ENCODE measurements at places on chromosomes 1 and 21.

GRCh38 chr1:115729756-115730155 is 38.8 kb downstream of the CASQ2 start:
- DNase-seq: no peak

DNA sequence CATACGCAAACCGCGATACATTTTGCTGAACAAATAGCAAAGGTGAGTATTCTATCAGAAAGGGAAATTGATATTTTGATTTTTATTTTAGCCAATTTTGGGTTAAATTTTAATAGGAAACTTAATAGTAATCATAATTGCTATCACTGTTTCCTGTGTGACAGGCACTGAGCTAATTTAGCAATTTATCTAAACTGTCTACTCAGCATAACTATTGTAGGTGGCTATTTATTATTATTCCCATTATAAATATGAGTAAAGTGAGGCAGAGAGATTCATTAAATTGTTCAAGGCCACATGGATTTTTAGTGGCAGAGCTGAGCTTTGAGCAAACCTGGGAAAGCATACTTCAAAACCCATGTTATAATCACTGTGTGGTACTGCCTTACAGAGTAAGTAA is 21.1 kb downstream of the RTCA start:
- no peak for DNase-seq

DNA sequence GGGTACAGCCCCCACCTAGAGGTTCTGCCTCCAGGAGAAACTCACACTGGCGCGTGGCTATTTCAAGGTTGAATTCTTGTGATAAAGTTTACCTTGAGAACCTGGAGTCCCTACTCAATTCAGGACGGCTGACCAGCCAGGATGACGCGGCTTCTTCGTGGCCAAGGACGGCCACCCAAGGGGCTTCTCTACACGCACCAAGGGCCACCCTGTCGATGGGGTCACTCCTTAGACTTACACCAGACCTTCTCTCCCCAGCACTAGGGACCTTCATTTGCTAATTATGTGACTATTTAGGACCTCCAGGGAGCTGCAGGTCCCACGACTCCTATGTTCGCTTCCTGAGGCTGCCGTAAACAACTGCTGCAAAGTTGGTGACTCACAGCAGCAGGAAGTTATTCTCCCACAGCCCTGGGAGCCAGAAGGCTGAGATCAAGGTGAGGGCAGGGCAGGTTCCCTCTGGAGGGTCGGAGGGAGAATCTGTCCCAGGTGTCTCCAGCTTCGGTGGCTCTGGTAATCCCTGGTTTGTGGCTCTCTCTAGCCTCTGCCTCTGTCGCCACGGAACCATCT is 135.9 kb downstream of the NPHP4 start:
- DNase-seq: no peak

- DNase-seq: no peak
Measured at GRCh38 chr21:15276243-15276642, 211.4 kb upstream of the NRIP1 start.

DNA sequence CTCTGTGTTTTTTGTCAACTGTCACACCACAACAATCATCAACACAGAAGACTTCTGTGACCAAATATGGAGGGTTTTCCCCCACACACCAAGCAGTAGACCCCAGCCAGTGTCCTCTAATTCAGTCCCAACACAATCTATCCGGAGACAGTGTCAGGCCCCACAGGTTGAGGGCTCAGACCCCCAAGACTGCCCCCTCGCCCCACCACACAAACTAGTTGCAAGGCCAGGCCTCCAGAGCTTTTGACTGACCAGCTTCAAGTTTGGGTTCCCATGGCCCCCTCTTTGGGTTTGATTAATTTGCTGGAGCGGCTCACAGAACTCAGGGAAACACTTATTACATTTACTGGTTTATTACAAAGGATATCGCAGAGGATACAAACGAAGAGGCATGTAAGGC is 37.2 kb downstream of the NEK2 start:
- no peak for DNase-seq

DNA sequence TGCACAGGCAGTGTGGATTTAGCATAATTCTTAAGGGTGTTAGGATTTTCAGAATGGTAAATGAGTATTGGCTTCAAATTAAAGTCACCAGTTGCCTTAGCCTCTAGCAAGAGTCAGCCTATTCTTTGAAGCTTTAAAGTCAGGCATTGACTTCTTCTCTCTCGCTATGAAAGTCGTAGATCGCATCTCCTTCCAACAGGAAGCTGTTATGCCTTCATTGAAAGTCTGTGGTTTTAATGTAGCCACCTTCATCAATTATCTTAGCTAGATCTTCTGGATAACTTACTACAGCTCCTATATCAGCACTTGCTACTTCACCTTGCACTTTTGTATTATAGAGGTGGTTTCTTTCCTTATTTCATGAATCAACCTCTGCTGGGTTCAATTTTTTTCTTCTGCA is 320.2 kb downstream of the PTPRC start:
- DNase-seq: no peak
